ENCODE measurements at places on chromosomes 5 and 9. TPM values are rescaled to one million over a fixed set of nuclear protein-coding genes. Genes with fewer than 3 reads are reported as not detected.

The IL3 gene
- not detected for polyA plus RNA-seq

DNA sequence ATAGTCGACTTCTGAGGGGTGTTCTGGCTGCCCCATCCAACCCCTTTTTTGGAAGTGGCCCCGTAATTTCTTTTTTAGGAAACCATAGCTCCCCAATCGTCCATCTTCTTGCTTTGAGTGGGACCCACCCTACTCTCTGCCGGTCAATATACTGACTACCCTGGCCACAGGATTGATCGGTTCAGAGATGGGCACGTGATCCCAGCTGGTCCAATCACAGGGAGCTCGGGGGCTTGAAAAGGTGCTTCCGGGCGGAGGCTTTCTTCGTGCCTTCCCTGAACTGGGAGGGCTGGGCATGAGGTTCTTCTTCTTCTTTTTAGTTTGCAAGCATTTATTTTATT, 78.7 kb upstream of the SH3PXD2B start:
- H3K27me3 ChIP-seq = no peaks in the 10 kb centered on the region
- H3K27ac ChIP-seq = no peak overlapping the region
- no peak overlapping the region for H3K4me3 ChIP-seq
- DNase-seq = no peak
- H3K4me1 ChIP-seq = peaks cover 12% of the 10 kb centered on the region

The GFPT2 gene
- 10.0 TPM for polyA plus RNA-seq

DNA sequence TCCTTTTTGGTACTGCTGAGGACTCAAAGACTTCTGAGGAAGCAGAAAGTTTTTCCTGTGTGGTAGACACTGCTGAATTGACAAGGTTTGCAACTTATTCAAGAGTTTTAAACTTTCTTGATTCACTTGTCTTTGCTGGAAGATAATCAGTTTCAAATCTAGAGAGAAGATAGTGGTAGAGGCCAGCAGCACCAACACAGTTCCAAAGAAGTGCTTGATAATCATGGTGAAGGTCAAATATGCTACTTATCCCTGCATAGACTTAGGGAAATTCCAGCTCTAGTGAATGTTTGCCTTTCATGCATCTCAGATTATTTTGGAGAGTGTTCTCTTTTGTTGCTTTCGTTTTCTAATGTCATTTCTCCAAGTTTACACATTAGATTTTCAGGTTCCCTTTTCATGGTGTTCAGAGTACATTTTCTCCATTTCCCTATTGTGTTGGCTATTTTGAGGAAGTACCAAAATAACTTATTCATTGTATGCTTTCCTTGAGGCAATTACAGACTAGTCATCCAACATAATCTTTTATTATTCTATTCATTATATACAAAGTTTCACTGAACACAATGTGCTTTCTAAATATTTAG, 550 bp downstream of the IFNE start:
- no peak for DNase-seq
- no peaks in the 10 kb centered on the region for H3K27me3 ChIP-seq
- no peaks in the 10 kb centered on the region for H3K4me1 ChIP-seq
- H3K4me3 ChIP-seq = no peak overlapping the region
- H3K27ac ChIP-seq = no peak overlapping the region
- H3K36me3 ChIP-seq = no peaks in the 10 kb centered on the region

- H3K4me3 ChIP-seq = no peak overlapping the region
- H3K36me3 ChIP-seq = peaks cover 3% of the 10 kb centered on the region
- H3K27ac ChIP-seq = no peak overlapping the region
- no peaks in the 10 kb centered on the region for H3K27me3 ChIP-seq
Measured at GRCh38 chr5:9201011-9201410, 344.9 kb downstream of the SEMA5A start.

DNA sequence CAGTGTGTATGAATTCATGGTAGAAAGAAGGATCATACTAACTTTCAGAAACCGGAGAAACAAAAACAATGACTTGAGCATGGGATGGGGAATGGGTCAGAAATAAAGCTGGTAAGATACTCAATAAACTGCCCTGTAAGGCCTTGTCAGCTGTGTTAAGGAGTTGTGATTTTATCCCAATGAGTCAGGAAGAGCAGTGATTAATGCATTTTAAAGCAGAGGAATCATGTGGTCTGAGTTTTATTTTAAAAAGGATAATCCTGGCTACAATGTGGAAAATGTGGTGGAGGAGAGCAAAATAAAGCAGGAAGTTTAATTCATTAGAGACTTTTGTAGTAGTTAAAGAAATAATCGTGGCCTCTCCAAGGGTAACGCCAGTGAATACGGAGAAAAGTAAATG, 28.7 kb downstream of the DHX29 start:
- no peak overlapping the region for H3K4me3 ChIP-seq
- H3K27ac ChIP-seq = no peak overlapping the region
- DNase-seq = no peak
- no peaks in the 10 kb centered on the region for H3K27me3 ChIP-seq

DNA sequence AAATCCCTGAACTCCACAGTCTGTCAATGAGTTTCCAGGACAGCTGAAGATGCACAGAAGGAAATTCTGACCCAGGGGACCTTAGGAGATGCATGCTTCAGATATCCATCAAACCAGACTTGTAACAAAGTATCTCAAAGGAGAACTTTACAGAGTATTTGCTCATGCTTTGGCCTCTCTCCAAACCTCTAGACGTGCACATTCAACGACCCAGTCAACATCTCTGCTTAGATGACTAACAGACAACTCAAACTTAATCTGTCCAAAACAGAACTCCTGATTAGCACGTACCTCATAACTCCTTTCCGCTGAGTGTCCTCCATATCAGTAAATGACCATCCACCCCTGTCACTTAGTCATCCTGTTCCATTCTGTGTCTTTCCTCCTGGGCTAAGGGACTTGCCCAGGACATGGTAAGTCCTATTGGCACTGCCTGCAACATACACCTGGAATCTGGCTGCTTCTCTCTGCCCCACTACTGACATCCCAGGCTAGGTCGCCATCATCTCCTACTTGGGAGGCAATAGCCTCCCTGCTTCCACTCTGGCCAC, 107.4 kb downstream of the LMNB1 start:
- no peaks in the 10 kb centered on the region for H3K4me1 ChIP-seq
- no peaks in the 10 kb centered on the region for H3K27me3 ChIP-seq
- H3K36me3 ChIP-seq = no peaks in the 10 kb centered on the region
- DNase-seq = no peak
- no peak overlapping the region for H3K4me3 ChIP-seq

- no peaks in the 10 kb centered on the region for H3K27me3 ChIP-seq
- peak overlapping the region; percentile 58 for H3K27ac ChIP-seq
- no peaks in the 10 kb centered on the region for H3K36me3 ChIP-seq
- no peak overlapping the region for H3K4me3 ChIP-seq
- peaks cover 31% of the 10 kb centered on the region for H3K4me1 ChIP-seq
Measured at GRCh38 chr5:174145821-174146220, 100.3 kb downstream of the NSG2 start.

GRCh38 chr5:1032551-1033027, 24.0 kb downstream of the NKD2 start:
- H3K36me3 ChIP-seq = peaks cover 47% of the 10 kb centered on the region
- H3K27me3 ChIP-seq = no peaks in the 10 kb centered on the region
- no peak overlapping the region for H3K4me3 ChIP-seq
- H3K27ac ChIP-seq = no peak overlapping the region
- peaks cover 28% of the 10 kb centered on the region for H3K4me1 ChIP-seq
- DNase-seq = no peak

The CYSTM1 gene
- 25.2 TPM for polyA plus RNA-seq

- H3K27ac ChIP-seq = no peak overlapping the region
- no peaks in the 10 kb centered on the region for H3K4me1 ChIP-seq
Measured at GRCh38 chr5:22471154-22471553, 382.0 kb downstream of the CDH12 start.

The CER1 gene
- polyA plus RNA-seq = 0.78 TPM

GRCh38 chr5:67814569-67815311, 400.8 kb upstream of the PIK3R1 start:
- H3K27ac ChIP-seq = no peak overlapping the region
- no peak overlapping the region for H3K4me3 ChIP-seq
- no peaks in the 10 kb centered on the region for H3K36me3 ChIP-seq
- H3K4me1 ChIP-seq = no peaks in the 10 kb centered on the region
- H3K27me3 ChIP-seq = no peaks in the 10 kb centered on the region
- no peak for DNase-seq

DNA sequence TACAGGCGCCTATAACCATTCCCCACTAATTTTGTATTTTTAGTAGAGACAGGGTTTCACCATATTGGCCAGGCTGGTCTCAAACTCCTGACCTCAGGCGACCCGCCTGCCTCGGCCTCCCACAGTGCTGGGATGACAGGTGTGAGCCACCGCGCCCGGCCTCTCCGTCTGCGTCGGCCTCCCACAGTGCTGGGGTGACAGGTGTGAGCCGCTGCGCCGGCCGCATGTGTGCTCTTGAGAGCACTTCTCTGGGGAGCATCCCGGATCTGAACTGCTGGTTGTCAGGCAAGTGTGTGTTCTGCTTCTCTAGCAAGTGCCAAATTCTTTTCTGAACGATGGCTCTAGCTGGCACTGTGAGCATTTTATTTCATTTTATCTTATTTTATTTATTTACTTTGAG, 3.7 kb upstream of the ENTPD2 start:
- H3K36me3 ChIP-seq = peaks cover 7% of the 10 kb centered on the region
- H3K4me3 ChIP-seq = no peak overlapping the region
- no peak for DNase-seq
- peaks cover 22% of the 10 kb centered on the region for H3K27me3 ChIP-seq
- H3K27ac ChIP-seq = no peak overlapping the region
- peaks cover 55% of the 10 kb centered on the region for H3K4me1 ChIP-seq

The PCDHGA6 gene
- 18.4 TPM for polyA plus RNA-seq

The STC2 gene
- 2.2 TPM for polyA plus RNA-seq

- no peak overlapping the region for H3K4me3 ChIP-seq
- H3K4me1 ChIP-seq = no peaks in the 10 kb centered on the region
- no peaks in the 10 kb centered on the region for H3K27me3 ChIP-seq
Measured at GRCh38 chr9:21251190-21251589, 11.4 kb upstream of the IFNA14 start.

- no peaks in the 10 kb centered on the region for H3K27me3 ChIP-seq
- H3K4me1 ChIP-seq = no peaks in the 10 kb centered on the region
- H3K36me3 ChIP-seq = peaks cover 11% of the 10 kb centered on the region
- H3K27ac ChIP-seq = no peak overlapping the region
- no peak overlapping the region for H3K4me3 ChIP-seq
- DNase-seq = no peak
Measured at GRCh38 chr9:15421532-15421931, 1.1 kb upstream of the SNAPC3 start.

GRCh38 chr5:8869932-8870331, 675.9 kb downstream of the SEMA5A start:
- H3K4me3 ChIP-seq = no peak overlapping the region
- no peaks in the 10 kb centered on the region for H3K36me3 ChIP-seq
- DNase-seq = no peak
- no peak overlapping the region for H3K27ac ChIP-seq
- H3K4me1 ChIP-seq = peaks cover 4% of the 10 kb centered on the region

DNA sequence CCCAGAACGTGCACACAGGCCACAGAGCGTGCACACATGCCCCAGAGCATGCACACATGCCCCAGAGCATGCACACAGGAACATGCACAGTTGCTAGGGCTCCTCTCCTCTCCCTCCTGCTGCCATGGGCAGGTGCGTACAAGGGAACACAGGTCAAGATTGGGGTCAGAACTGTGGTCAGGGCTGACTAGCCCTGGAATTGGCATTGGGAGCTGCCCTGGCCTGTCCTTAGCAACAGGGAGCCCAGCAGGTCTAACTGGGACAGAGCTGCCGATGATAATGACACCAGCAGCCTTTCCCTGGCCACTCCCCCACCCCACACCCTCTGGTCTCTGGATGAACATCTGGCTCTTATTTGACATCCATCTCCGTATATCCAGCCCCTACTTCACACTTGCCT, 8.0 kb downstream of the PCDH1 start:
- H3K36me3 ChIP-seq = peaks cover 41% of the 10 kb centered on the region
- no peak overlapping the region for H3K4me3 ChIP-seq
- DNase-seq = no peak
- H3K27me3 ChIP-seq = no peaks in the 10 kb centered on the region
- peaks cover 29% of the 10 kb centered on the region for H3K4me1 ChIP-seq
- no peak overlapping the region for H3K27ac ChIP-seq

The ENC1 gene
- 276 TPM for polyA plus RNA-seq

The SPATA31E1 gene
- not detected for polyA plus RNA-seq

DNA sequence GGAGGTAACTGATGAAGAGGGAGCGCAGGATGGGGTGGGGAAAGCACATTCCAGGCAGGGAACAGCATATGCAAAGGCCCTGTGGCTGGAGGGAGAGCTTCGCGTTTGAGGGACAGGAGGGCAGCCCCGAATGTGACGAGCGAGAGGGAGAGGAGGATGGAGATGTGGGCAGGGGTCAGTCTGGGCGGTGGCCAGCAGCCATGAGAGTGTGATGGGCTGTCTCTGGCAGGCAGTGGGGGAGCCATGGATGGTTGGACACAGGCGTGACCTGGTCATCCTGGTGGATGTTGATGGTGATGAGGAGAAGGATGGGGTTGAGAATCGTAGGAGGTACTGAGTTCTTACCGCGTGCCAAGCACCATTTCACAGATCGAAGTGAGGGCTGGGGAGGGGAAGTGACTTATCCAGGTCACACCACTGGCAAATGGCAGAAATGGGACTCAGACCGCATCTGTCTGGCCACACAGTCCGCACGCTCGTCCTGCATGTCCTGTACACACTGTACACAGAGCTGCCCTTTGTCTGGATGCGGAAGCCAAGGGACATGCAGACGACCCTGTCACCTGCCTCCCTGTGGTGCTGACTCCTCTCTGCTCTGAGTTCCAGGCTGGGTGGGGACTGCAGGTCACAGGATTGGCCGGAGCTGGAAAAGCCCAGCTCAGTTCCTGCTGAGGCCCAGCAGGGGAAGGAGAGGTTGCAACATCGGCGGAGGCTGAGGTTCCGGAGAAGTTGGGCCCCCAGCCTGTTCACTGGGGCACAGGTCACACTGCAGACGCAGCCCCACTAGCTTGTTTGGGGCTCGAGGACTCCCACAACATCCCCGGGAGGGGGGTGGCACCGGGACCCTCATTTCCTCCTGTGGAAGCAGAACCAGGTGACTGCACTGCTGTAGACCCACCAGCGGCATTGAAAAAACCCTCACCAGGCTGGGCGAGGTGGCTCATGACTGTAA, 165.6 kb upstream of the IER5L start:
- no peak overlapping the region for H3K4me3 ChIP-seq
- H3K27me3 ChIP-seq = no peaks in the 10 kb centered on the region
- H3K27ac ChIP-seq = no peak overlapping the region
- DNase-seq = peak; percentile 35
- H3K4me1 ChIP-seq = peaks cover 24% of the 10 kb centered on the region

DNA sequence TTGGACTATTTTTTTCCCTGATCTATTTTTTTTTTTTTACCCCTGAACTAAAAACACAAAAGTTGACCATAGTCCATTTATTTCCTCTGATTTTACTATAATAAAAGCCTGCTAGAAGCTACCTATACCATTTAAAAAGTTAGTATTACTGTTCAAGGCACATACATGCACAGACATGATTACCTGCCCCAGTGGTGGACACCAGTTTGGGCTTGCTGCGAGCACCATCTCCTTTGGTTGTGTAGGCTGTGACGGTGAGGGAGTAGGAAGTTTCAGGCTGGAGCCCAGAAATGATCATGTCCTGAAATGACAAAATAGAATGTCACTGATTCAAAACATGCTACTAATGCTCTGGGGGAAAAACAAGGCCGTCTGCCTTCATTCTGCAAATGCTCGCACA, 693.1 kb upstream of the DMAC1 start:
- H3K4me3 ChIP-seq = no peak overlapping the region
- no peaks in the 10 kb centered on the region for H3K36me3 ChIP-seq
- DNase-seq = no peak
- H3K27me3 ChIP-seq = no peaks in the 10 kb centered on the region
- no peak overlapping the region for H3K27ac ChIP-seq

The CCL27 gene
- polyA plus RNA-seq = 1.0 TPM

GRCh38 chr9:34337403-34337802, 8.0 kb downstream of the NUDT2 start:
- H3K36me3 ChIP-seq = peaks cover 24% of the 10 kb centered on the region
- peaks cover 48% of the 10 kb centered on the region for H3K4me1 ChIP-seq
- H3K27me3 ChIP-seq = no peaks in the 10 kb centered on the region
- no peak overlapping the region for H3K27ac ChIP-seq
- no peak for DNase-seq
